Muscle of back (tissue), 13 donors: ENCODE measurements at places on chromosomes 2 and 18. TPM values are rescaled to one million over a fixed set of nuclear protein-coding genes. Genes with fewer than 3 reads are reported as not detected.

The ASB1 gene
- 43.0 TPM for polyA plus RNA-seq

The SERPINB12 gene
- polyA plus RNA-seq = 0.64 TPM

The RIT2 gene
- not detected for polyA plus RNA-seq

The ZBTB7C gene
- polyA plus RNA-seq = 3.2 TPM

The RAMP1 gene
- polyA plus RNA-seq = 47.8 TPM

The IL1R1 gene
- 12.2 TPM for polyA plus RNA-seq
